ENCODE measurements at places on chromosomes 2 and 18.
A peak's percentile ranks its signal among the peaks of the same experiment; 100 is the strongest.

DNA sequence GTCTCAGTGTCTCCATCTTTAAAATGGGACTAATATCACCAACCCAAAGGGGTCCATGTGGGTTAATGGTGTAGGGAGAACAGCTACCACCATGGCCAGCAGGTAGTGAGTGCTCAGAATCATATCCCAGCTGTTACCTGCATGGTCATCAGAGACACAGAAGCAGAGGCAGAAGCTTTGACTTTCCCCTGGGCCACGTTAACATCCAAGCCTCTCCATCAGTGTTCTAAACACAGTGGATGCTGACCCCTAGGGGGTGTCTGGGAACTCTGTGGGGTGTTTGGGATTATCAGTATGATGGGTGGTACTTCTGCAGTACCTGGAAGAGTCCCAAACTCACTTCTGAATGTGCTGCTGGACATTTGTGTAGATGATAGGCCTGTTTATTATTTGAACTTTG lies 93.6 kb downstream of the GYPC start:
- no peak for DNase-seq

GRCh38 chr2:170505631-170506275 lies 209.4 kb upstream of the SP5 start:
- no peak for DNase-seq

- DNase-seq, result no peak
Measured at GRCh38 chr2:213166109-213166508, 14.7 kb upstream of the IKZF2 start.

GRCh38 chr18:52408800-52409302 lies 68.9 kb downstream of the DCC start:
- no peak for DNase-seq

DNA sequence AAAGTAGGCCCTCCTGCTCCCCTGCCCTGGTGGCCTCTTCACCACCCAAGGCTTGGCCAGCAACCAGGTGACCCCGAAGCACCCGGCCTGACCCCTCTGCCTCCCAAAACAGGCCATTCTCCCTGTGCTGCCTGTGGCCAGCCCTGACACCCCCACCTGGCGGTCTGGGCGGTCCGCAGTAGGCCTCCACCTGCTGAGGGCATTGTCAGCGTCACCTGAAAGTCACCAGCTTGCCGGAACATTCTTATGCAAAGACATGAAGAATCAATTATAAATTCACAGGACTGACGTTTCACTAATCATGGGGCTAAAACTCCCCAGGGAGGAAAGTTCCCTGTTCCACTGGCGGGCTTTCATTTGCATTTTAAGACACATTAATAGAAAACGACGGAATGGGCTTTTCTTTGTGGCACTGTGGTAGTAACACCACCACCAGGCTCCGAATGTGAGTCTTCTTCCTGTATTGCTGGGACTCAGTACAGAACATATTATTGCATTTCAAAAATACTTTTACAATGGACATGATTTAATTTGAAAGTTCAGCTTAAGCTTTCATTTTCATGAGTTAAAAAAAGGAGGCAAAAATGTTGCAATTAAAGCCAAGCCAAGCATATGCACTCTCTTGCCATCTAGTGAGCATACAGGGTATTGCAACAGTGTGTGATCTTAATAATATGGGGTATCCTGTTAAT lies 57.4 kb downstream of the ADI1 start:
- peak; percentile 48 for DNase-seq

- DNase-seq, result no peak
Measured at GRCh38 chr18:42137693-42138375, 182.8 kb downstream of the PIK3C3 start.

- no peak for DNase-seq
Measured at GRCh38 chr18:64718808-64719207, 569.9 kb upstream of the LINC00305 start.

- no peak for DNase-seq
Measured at GRCh38 chr2:45804987-45805755, 153.7 kb downstream of the PRKCE start.

- DNase-seq, result peak; percentile 74
Measured at GRCh38 chr2:43484323-43484930, 111.4 kb downstream of the THADA start.

GRCh38 chr2:173370198-173370597 lies 15.5 kb downstream of the CDCA7 start:
- DNase-seq, result no peak

GRCh38 chr2:43751476-43751990 lies 22.3 kb upstream of the DYNC2LI1 start:
- DNase-seq, result peak; percentile 18

GRCh38 chr2:74764429-74765272 lies 69.3 kb upstream of the HK2 start:
- no peak for DNase-seq

DNA sequence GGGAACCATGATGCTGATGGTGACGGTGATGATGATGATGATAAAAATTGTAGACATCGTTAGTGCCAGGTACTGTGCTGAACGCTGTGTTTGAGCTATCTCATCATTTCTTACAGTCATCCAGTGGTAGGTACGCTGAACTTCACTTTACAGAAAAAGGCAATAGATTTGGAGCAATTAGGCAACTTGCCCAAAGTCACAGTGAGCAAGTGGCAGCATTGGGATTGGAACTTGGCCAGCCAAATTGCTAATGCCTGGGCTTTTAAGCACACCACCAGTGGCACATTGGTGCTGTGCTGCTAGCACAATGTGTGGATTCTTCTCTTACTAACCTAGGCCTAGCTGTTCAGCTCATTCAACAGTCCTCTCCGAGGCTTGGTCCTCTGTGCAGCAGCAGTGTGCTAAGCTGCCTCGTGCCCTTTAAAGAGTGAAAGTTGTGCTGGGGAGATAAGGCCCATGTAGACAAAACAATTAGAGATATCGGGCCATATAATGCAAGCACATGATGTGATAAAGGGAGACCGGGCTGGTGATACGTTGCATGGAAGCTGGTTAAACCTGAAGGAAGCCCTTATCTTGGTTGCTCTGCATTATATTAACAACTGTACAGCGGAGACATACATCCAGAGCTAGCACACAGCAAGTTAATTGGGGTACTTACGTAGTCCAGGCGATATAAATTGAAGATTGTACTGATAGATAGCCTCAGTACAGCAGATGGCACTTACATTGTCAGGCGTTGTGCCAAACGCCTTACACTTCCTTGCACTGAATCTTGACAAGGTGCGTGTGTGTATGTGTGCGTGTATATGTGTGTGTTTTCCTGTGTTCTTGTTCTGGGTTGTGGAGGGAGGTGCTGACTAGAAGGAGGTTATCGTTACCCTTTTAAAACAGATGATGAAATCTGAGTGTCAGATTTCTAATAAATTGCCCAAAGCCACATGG lies 28.4 kb downstream of the HK2 start:
- no peak for DNase-seq

DNA sequence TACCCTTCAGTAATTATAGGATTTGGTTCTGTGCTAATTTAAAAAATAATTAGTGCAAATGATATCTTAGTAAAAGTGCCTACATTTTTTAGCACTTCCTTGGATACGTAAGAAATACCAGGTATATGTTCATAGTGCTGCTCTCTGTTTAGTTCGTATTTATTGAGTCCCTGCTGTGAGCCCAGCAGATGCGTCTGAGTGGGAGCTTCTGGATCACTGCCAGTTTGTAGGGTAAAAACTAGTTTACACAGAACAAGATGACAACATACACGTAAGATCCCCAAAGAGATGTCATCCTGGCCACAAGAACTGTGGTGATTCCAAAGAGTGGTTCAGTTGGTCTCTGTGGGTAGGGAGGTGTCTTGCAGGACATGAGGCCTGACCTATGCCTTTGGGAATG lies 103.2 kb downstream of the CTIF start:
- no peak for DNase-seq

DNA sequence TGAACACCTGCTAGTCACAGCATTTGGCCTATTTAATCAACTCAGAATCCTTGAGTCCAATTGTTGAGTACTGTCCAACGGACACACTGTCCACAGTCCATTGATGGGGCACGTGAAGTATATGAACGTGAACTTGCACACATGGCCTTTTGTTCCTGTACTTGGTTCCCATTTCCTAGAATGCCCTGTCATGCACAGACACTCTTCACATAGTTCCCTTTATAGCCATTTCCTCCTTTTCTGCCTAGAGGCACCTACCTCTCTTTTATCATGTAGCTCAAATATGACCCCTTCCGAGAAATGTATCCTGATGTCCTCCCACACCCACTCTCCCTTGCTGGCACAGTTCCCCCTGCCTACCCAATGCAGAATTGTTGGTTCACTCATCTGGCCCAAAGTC lies 8.7 kb upstream of the CRYGA start:
- DNase-seq, result no peak

DNA sequence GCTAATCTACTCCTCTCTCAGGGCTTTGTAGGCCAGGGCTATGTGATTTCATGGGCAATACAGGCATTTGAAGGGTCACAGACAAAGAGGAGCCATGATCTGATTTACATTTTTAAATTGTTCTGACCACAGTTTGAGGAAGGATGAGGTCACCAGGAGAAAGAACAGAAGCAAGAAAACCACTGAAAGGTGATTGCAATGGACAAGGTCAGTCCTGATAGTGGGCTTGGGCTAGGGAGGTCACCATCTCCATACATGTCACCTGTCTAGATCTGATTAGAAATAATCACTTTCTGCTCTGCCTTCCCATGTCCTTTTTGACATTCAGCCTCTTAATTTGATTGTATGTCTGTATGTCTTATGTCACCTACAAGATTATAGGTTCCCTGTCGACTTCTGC lies 248.9 kb upstream of the CWC22 start:
- no peak for DNase-seq

- no peak for DNase-seq
Measured at GRCh38 chr2:238250896-238251295, 11.1 kb upstream of the HES6 start.

- DNase-seq, result no peak
Measured at GRCh38 chr2:165122521-165122920, 81.3 kb downstream of the SCN3A start.

DNA sequence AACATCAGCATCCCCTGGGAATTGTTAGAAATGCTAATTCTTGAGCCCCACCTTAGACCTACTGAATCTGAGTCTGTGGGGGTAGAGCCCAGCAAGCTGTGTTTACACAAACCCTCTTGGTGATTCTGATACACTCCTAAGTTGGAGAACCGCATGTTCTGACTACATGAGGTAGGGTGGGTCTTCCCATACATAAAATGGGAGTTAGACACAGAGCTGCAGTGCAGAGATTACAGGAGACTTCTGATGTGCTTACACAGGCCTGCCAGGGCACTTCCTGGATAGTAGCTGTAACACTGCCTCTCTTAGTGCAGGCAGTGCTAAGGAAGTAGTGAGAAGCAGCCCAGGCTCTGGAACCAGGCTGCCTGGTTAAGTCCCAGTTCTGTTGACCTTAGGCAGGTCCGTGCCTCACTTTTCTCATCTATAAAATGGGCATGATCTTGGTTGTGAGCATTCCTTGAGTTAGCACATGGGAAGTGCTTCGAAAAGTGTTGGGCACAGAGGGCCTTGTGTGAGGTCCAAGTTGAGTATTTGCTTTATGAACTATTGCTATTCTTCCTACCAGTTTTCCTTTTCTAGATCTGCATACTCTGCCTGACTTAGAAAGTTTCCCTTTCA lies 67.3 kb downstream of the GLI2 start:
- no peak for DNase-seq

- DNase-seq, result no peak
Measured at GRCh38 chr2:208127090-208127489, 2.5 kb downstream of the CRYGC start.

DNA sequence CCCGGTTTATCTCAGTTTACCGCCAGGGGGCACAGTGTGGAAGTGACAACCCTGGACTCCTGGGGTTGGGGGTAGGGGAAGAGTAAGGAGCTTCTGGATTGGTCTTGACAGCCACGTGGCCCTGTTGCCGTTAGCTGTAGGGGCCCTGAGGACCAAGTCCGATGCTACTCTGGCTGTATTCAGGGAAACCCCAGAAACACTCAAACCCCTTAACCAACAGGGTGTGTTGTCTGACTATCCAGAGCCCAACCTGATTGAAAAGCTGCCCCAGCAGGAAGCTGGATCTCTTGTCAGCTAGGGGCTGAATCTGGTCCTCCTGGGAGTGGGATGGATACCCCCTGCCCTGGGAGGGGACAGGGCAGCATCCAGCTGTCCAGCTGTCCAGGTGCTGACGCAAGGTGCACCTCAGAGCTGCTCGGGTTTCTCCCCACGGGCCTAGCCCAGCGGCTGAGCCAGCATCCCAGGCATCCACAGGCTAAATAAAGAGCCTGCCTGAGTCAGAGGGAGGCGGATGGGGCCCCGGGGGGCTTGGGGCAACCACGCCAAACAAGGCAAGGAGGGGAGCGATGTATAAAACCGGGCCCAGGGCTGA lies 3.1 kb upstream of the GMPPA start:
- DNase-seq, result peak; percentile 77

GRCh38 chr2:30899516-30900054 lies 92.3 kb upstream of the CAPN13 start:
- DNase-seq, result no peak

DNA sequence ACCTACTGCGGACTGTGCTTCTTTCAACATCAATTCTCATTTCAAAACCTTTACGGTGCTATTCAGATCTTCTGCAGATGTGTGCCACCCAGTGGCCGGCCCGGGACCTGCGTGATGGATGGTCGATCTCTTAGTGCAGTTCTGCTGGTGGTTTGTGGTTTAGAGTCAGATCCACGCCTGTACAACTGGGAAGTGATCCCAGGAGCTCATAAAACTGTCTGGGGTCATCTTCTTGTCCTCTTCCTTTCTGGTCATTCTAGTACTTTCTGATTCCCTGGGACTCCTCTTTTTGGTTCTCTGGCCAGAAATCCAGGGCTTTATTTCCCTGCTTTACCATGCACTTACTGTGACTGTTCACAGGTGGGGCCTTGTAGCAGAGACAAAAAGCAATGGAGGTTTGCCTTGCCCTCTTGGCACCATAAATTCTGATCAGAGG lies 15.8 kb upstream of the SELENOI start:
- peak; percentile 56 for DNase-seq

DNA sequence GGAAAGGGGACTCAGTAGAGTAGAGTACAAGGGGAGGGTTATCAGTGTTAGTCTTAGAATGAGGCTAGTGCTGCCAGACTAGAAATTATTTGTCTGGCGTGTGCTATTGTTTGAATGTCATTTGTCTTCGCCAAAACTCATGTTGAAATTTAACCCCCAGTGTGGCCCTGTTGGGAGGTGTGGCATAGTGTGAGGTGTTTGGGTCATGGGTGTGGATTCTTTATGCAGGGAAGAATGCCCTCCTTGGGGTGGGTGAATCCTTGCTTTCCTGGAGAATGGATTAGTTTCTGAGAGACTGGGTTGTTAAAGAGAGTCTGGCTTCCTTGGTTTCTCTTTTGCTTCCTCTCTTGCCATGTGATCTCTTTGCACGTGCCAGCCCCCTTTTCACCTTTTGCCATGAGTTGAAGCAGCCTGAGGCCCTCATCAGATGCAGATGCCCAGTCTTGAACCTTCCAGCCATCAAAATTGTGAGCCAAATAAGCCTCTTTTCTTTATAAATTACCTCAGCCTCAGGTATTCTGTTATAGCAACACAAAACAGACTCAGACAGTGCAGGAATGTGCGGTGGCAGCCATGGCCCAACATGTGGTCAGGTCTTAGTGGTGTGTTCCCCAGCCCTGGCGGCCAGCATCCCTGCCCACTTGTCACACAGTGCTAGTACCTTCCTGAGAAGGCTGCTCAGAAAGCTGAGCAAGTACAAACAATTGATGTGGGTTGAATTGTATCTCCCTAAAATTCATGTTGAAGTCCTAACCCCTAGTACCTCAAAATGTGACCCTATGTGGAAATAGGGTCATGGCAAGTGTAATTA lies 48.4 kb upstream of the NAB1 start:
- DNase-seq, result no peak

Data from neuronal stem cell (in vitro differentiated cells).